ENCODE measurements at places on chromosomes 1 and 21.

- no peak for DNase-seq
Measured at GRCh38 chr1:31639543-31639942, 5.1 kb downstream of the PEF1 start.

DNA sequence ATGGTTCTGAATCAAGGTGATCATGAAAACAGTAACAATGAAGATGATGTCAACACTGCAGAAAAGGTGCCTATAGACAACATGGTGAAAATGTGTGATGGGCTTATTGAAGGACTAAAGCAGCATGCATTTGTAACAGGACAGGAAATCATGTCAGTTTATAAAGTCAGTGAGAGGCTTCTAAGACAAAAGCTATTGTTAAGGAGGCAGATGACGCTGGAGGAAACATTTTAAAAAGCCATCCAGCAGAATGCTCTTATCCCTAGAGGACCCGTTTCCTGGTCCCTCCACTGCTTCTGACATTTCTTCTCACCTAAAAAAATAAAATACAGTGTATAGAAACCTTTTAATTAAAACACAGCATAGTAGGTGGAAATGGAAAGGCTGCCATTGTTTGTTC is 40.9 kb downstream of the CYYR1 start:
- no peak for DNase-seq

GRCh38 chr1:25011275-25011674 is 81.2 kb upstream of the RUNX3 start:
- DNase-seq, result no peak

- no peak for DNase-seq
Measured at GRCh38 chr1:90622666-90623065, 94.4 kb downstream of the BARHL2 start.

GRCh38 chr1:60055336-60055735 is 18.2 kb downstream of the C1orf87 start:
- no peak for DNase-seq

GRCh38 chr1:93437976-93438605 is 9.8 kb upstream of the FNBP1L start:
- no peak for DNase-seq

DNA sequence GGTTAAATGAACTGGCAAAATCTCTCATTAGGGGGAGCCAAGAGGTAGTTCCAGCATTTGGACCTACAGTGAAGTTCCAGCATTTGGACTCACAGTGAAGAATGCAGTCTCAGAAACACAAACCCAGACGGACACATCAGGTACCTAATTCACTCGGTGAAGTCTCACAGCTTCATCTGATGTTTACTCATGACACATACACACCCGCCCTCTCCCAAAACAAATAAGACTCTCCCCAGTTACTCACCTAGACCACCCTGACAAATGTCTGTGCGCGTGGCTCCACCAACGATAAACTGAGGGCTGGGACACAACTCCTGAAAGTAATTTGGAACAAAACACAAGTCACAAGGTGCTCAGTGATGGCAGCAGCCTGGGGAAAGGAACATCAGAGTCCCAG is 11.4 kb downstream of the CAPN8 start:
- DNase-seq, result no peak

All from effector CD4-positive, alpha-beta T cell (primary cell).